ENCODE measurements at places on chromosomes 6 and 20. TPM values are rescaled to one million over a fixed set of nuclear protein-coding genes. Genes with fewer than 3 reads are reported as not detected.

The SOBP gene
- polyA plus RNA-seq, result 0.87 TPM

The DPM1 gene
- polyA plus RNA-seq, result 13.4 TPM

The CRISP1 gene
- not detected for polyA plus RNA-seq

The EYA2 gene
- 2.8 TPM for polyA plus RNA-seq

The DSP gene
- not detected for polyA plus RNA-seq

The TP53INP2 gene
- 39.6 TPM for polyA plus RNA-seq

The TINAG gene
- not detected for polyA plus RNA-seq

The CLVS2 gene
- polyA plus RNA-seq, result not detected

The OPN5 gene
- not detected for polyA plus RNA-seq

The FOXS1 gene
- not detected for polyA plus RNA-seq

The BTBD3 gene
- polyA plus RNA-seq, result 2.1 TPM

The SCRT2 gene
- polyA plus RNA-seq, result not detected

All from B cell (primary cell).